ENCODE measurements at places on chromosomes 6 and 20. TPM values are rescaled to one million over a fixed set of nuclear protein-coding genes. Genes with fewer than 3 reads are reported as not detected.

The OOEP gene
- total RNA-seq = 0.23 TPM

The MYO6 gene
- 6.4 TPM for total RNA-seq

The SLC24A3 gene
- 1.5 TPM for total RNA-seq

The SLC35D3 gene
- not detected for total RNA-seq

The DSP gene
- 1.6 TPM for total RNA-seq

The TRIM27 gene
- total RNA-seq = 55.2 TPM
